ENCODE measurements at places on chromosomes 3 and 15.

DNA sequence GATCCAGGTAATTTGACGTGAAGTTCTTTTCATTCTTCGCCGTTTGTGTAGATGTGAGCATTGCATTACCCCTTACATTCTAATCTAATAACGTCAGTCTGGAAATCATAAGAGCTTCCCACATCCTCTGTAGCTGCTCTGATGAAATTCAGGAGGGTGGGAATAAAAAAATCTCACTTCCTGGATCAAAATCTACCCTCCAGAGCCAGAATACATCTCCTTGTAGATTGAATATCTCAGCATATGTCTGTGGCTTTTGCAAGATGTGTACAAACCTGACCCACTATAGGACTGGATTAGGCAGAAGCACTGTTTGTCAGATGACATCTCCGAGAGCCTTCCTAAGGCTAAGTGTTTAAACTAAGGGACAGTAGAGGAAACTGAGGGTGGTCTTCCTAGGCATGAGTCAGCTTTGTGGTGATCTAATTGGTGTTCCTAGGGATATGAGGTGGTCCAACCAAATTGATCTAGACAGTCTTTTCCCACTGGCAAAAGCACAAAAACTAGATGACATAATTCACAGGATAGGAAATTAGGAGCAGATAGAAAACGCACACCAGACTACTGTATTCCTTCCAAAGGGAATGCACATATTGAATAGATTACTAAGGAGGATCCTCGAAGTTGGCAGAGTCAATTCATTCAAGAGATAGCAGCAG is 216.3 kb upstream of the LRTM1 start:
- no peak for DNase-seq

GRCh38 chr15:80464951-80465625 is 60.9 kb downstream of the ARNT2 start:
- DNase-seq, result no peak

GRCh38 chr3:185585518-185585858 is 607 bp upstream of the SENP2 start:
- DNase-seq, result no peak

GRCh38 chr15:73691396-73691795 is 7.2 kb downstream of the CD276 start:
- peak; percentile 34 for DNase-seq

DNA sequence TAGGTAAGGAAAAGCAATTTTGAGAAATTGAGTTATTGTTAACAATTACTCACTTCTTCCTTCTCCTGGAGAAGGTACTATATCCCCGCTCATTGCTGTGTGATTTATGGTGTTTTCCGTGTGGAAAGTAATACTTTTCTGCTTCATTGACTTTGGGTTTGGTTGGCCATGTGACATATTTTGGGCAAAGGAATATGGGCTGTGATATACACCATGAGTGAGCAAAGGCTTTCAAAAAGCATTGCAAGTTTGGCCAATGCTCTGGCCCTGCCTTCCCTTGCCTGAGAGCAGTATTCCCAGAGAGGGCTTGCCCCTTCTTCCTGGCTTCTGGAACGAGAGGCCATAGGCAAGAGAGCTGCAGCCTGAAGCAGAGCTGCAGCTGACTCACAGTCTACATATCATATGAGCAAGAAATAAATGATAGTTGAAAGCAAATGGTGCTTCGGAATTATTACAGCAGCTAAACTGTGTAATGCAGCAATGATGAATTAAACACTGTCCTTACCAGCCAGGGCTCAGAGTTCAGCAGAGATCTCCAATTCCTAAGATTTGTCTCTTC is 216.8 kb upstream of the CD96 start:
- DNase-seq, result no peak

DNA sequence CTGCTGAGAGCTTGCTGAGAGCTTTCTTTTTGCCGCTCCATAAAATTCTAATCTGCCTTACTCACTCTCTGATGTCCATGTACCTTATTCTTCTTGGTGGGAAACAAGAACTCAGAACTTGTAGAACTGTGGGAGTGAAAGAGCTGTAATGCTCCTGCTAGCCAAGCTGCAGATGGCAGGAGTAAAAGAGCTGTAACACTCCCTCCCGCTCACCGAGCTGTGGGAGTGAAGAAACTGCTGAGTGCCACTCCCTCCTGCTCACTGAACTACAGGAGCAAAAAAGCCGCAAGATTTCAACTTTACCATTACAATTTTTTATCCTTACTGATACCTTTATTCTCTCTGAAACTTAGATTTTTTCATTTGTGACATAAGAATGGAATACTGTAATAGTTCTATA is 199.1 kb downstream of the SI start:
- DNase-seq, result no peak

- no peak for DNase-seq
Measured at GRCh38 chr3:189584645-189585044, 46.5 kb upstream of the TP63 start.
